Frontal cortex (tissue), 4 donors: ENCODE measurements at places on chromosomes 2 and 18.

GRCh38 chr2:48471048-48471474 is 58.9 kb upstream of the STON1 start:
- DNase-seq: peak; percentile 12

DNA sequence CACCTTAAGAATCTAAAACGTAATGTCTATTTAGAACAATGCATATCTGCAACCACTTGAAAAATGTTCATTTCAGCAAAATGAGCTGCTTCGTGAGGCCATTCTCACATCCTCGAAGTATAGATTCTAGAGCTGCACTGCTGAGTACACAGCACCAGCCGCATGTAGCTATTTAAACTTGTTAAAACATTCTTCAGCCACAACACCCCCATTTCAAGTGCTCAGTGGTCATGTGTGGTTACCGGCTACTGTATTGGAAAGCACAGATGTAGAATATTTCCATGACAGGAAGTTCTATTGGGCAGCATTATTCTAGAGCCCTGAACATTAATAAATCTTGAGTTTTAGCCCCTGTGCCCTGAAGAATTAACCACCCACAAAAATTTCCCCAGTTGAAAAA is 35.0 kb downstream of the SUMO1 start:
- no peak for DNase-seq

DNA sequence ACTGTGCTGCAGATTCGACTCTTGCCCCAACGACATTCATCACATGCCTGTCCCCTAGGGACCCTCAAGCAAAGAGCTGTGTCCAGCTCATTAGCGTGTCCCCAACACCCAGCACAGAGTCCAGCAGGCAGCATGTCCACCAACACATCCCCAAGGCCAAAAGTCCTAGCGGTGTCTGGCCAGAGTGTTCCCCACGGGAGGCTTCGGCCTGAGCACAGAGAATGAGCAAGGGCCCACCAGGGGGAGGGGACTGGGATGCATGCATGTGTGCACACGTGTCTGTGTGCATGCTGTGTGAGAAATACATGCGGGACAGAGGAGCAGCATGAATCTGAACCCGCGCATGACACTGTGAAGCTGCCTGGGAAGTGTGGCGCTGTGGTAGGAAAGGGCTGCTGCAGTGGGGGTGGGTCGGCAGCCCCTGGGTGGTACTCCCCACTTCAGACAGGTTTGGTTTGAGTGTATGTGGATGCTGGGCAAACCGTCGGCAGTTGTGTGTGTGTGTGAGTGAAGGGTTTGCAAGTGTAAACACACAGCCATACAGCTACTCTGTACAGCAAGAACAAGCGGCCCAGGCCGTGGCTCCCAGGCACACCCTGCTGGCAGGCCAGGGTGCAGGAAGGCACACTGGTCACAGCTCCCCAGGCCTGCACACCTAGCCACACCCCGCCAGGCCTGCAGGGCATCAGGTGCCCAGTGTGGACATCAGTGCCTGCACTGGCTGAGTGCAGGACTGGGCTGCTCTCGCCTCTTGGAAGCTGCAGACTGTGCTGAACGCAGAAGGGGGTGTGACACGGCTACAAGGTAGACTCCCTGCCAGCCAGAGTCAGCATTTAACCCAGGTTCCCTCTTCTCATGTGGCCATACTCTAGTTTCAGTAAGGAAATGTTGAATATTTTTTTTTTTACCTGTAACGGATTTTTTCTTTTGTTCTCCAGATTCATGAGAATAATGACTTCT is 19.5 kb upstream of the HES6 start:
- DNase-seq: no peak

GRCh38 chr2:75064691-75065396 is 106.4 kb downstream of the POLE4 start:
- peak; percentile 12 for DNase-seq

DNA sequence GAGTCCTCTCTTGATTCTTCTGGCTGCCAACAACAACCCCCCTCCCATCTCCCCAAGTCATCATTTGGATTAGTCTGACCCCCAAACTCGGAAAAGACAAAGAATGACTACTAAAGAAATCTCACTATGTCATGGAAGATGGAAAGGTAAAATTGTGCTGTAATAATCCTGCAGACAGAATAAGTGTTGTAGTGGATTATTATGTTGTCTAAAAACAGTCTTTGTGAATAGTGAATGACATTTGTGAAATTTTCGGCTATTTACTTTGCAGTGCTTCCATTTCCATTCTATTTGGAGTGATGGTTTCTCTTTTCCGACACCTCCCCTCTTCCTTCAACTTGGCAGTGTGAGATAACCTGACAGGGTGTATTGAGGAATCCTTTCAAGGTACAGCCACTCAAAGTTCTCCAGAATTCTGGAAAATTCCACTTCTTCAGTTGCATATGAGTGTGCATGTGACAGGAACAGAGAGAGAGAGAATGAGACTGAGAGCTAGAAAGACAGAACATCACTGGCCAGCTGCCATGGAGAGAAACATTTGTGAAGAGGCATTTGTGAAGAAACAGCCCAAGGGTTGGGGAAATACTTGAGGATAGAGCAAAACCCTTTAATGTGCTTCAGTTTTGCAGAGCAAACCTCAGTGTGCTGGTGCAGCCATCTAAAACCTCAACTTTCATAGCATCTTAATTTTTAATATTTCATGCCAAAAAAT is 141.9 kb upstream of the DLX2 start:
- DNase-seq: no peak

DNA sequence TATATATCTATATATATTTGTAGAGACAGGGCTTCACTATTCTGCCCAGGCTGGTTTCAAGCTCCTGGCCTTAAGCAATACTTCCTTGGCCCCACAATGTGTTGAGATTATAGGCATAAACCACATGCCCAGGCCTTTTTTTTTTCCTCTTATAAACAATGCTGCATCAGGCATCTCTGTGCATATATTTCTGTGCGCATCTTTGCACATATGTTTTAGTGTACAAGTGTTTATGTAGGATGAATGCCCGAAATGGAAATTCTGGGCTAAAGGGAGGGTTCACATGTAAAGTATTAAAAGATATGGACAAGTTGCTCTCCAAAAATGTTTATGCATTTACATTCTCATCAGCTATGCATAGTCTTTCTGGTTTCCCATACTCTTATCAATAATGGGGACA is 183.2 kb upstream of the SPRED2 start:
- no peak for DNase-seq

- no peak for DNase-seq
Measured at GRCh38 chr2:151619337-151619989, 114.8 kb downstream of the NEB start.

- DNase-seq: no peak
Measured at GRCh38 chr2:163658556-163658955, 77.3 kb downstream of the FIGN start.

- no peak for DNase-seq
Measured at GRCh38 chr2:176565641-176566323, 296.5 kb downstream of the MTX2 start.

DNA sequence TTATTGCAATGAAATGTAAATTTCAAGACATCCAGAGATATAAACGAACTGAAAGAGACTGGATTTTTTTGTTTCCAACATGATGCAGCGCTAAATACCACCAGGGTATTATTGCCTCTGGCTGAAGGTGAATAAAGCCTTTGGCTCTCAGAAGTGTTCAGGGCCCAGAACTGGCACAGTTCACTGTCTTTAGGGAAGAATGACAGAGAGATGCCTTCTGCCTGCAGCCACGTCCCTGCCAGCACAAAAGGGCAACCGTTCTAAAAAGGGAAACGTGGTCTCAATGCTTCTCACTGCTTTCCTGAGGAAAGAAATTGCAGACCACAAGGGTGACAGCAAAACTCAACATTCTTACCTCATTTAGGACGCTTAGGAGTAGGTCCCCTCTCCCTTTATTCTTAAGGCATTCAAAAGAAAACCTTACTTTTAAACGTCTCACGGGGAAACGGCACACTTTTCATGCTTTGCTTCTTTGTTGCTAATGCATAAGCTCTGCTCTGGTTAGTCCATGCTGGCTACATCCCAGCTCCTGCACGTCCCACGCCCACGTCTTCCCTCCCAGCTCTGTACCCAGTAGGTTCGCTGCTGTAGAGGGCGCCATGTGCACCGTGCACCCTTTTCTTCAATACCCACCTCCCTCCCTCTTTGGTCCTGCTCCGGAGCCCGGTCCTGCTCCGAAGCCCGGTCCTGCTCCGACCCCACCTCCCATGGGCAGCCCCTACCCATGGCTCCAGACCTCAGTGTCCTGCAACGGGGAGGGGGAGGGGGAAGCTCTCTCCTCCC is 171.0 kb downstream of the HRH4 start:
- DNase-seq: no peak

DNA sequence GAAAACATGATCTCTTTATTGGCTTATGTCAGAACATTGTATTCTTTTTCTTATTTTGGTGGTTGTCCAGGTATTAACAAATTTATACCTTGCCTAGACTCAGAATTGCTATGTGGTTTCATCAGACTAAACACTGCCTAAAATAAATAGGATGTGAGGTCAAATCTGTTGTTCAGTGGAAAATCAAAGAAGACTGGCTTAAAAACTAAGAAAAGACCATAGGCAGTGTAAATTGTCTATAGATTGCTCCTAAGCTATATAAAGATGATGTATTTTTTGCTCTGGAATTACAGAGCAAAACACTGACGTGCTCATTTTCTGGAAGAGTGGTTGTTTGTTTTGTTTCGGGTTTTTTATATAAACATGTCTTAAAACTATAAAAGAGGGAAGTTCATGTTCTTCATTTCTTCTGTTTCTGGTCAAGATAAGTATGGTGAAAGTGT is 266.0 kb downstream of the ALPK2 start:
- DNase-seq: no peak

GRCh38 chr18:31243740-31244512 is 74.0 kb upstream of the DSG1 start:
- DNase-seq: no peak

DNA sequence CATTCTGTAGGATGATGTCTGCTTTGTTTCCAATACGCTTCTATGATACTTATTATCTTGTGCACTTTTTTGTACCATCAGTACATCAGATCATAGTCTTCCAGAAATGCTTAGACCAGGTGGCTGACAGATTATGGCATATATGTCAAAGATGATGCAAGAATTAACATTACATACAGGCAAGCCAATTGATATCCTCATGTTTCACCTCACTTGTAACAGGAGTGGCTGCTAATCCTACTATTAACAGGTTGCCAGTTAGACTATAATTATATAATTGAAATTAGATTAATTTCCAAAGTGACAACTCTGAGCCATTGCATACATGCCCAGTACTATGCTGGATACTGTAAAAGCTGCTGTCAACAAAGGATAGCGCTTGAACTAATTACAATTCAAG is 77.2 kb downstream of the TLK1 start:
- DNase-seq: no peak

- DNase-seq: no peak
Measured at GRCh38 chr18:50944245-50944932, 23.5 kb upstream of the ELAC1 start.

- DNase-seq: no peak
Measured at GRCh38 chr2:146762786-146763185, 1082.0 kb upstream of the ACVR2A start.

DNA sequence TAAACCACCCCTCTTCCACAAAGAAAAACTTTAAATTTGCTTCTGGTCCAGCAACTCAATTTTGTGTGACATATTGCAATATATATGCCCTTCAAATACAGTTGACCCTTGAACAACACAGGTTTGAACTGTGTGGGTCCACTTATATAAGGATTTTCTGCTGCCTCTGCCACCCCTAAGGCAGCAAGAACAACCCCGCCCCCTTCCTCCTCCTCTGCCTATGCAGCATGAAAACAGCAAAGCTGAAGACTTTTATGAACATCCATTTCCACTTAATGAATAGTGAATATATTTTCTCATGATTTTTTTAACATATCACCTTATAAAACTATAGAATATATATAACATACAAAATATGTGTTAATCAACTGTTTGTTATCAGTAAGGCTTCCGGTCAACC is 58.3 kb downstream of the EML4 start:
- DNase-seq: no peak

- DNase-seq: no peak
Measured at GRCh38 chr2:30255466-30256408, 24.4 kb downstream of the LBH start.

GRCh38 chr2:31429759-31430438 is 15.4 kb upstream of the XDH start:
- DNase-seq: no peak

DNA sequence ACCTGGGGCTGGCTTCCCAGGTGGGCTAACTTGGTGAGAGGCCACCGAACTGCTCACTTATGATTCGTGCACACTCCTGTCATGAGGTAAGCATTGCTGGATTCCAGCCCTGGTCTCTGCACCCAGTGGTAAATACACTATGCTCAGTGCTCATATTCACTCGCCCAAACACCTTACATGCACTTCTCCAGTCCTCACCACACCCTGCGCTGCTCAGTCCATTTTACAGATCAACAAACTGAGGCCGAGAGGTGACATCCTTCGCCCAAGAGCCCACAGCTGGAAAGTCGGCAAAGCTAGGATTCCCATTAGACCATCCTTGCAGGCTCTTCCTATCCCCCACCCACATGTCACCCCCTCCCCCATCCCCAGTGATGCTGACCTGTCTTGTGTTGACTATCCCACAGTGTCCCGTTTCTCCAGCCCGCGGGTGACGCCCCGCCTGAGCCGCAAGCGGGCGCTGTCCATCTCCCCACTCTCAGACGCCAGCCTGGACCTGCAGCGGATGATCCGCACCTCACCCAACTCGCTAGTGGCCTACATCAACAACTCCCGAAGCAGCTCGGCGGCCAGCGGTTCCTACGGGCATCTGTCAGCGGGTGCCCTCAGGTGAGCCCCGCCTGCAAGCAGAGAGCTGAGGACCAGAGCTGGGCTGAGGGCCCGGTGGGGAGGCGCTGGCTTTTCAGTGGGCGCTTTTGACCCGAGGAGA is 232.8 kb downstream of the GLI2 start:
- no peak for DNase-seq

DNA sequence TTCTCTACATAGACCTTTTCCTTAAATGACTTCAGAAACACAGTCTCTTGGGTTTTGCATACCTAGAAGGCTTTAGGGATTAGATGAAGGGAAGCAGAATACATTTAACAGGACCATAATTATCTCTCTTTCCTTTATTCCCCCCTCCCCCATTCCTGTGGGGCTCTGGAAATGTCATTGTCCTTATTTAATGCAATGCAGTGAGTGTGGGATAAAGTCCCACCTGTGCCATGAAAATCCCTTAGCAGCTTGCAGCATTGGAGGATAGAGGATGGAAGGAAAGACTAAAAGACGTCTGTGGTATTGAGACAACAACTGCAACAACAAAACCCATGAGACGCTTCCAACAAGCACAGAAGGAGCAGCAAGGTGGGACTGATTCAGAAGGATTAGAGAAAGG is 117.8 kb upstream of the DCC start:
- DNase-seq: no peak

DNA sequence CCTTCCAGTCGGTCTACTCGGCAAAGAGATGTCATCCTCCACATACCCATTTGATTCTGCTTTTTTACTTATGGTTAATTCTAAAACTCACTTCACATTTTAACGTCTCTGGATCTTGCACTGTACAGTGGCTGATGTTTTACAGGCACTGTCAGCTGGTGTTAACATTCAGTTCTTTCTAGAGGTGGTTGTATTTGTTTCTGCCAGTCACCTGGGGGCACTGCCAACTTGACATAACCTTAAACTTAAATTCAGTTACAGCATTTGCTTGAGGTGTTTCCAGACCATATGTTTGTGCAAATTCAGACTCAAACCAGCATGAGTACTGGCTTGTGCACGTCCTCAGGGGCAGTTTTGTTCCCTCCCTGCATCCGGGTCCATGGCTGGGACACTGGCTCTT is 5.3 kb upstream of the TMEM185B start:
- DNase-seq: no peak
